CD4-positive, alpha-beta T cell treated with Interleukin-15 for 1 hour (primary cell): ENCODE measurements at places on chromosomes 6 and 20.

DNA sequence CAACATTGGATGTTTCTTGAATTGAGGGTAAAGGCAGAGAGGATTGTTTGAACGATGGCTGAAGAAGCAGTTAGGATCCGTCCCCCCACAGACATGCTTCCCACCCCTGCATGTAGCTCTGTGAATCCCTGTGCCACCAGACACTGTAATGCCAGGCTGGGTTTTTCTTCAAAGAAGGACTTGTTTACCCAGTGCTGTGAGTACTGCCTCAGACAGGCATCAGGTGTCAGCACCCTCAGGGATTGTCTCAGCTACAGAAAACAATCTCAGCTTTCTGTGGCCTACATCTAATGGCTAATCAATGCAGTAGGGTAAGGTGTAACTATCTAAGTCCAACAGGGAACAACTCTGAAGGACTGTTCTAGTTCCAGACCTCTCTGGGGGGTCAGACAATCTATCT lies 853.0 kb upstream of the EPHA7 start:
- no peak for DNase-seq

GRCh38 chr6:79215213-79215824 lies 19.2 kb downstream of the HMGN3 start:
- DNase-seq: no peak

GRCh38 chr20:32761831-32762753 lies at the start of gene DNMT3B:
Gene DNMT3B (plus strand): TSS chr20:32762385. CDS start chr20:32780324, 17,939 bp downstream.
- peak; percentile 70 for DNase-seq

GRCh38 chr6:40719671-40720374 lies 132.7 kb upstream of the LRFN2 start:
- DNase-seq: no peak

- no peak for DNase-seq
These were observed 26.3 kb downstream of the SERPINB6 start for GRCh38 chr6:2945153-2945452.

DNA sequence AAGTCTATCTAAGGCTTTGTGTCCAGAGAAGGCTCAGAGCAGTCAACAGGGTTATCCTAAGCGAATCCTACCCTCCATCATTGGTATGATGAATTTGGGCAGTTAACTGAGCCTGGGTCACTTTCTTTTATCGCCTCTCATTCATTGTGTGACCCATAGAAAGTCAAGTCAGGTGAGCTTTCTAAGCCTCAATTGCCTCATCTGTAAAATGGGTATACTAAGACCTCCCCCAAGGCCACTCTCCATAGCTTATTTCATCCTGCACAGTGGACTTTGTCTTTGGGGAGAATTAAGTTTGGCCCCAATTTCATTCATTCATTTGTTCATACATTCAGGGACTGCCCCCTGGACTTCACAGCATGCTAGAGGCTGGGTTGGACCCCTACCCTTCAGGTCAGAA lies 110.5 kb downstream of the DHX35 start:
- no peak for DNase-seq

DNA sequence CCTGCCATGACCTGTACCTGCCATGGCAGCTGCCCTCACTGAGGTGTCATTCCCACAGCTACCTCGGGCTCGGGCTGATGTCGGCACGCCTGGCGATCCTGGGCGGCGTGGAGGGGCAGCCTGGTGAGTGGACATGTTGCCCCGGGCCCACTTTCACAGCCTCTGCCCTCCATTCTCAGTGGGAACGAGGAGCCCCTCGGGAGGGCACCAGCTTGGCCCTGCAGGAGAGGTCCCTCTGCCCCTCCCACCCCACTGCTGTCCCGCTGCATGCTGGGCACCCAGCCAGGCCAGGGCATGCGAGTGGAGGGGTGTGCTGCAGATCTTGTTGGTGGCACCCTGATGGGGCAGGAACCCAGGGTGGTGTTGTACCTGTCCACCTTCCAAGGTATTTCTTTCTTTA lies 23.0 kb downstream of the ENTPD6 start:
- no peak for DNase-seq

DNA sequence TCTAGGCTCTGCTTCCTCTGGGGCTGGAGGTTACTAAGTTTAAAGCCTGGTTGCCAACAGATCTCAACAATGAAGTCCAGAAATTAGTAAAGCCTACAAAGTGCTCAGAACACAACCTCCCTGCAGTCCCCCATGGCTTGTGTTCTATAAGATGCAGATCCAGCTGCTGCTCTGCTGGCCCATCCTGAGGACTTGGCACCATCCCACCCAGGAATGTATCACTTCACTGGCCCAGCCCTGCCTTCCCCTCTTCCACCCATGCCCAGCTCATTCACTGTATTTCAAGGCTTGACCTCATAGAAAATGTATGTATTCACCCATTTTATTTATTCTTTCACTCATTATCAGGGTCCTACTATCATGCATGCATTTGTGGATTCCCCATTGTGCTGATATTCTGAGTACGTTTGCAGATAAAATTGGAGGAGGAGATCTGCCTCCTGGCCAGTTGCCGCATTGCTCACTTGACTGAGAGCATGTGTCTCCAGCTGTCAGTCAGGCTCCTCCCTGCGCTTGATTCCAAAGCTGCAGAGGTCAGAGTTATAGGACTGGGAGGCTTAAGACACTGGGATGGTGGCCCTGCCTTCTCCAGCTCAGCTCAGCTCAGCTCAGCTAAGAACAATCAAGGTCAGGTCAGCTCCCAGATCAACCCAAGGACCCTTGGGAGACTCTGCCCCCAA lies 104.8 kb downstream of the MAFB start:
- DNase-seq: no peak

GRCh38 chr6:14671261-14671681 lies 553.7 kb downstream of the CD83 start:
- DNase-seq: no peak

DNA sequence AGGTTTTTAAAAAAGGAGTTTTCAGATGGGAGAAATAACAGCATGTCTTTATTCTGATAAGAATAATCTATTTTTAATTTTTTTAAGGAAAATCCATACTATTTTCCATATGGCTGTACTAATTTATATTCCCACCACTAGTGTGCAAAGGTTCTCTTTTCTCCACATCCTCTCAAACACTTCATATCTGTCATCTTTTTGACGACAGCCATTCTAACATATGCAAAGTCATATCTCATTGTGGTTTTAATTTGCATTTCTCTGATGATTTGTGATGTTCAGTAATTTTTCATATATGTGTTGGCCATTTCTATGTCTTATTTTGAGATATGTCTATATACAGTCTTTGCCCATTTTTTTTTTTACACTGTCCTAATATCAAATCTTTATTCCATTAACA lies 280.6 kb upstream of the RUNX2 start:
- DNase-seq: no peak

DNA sequence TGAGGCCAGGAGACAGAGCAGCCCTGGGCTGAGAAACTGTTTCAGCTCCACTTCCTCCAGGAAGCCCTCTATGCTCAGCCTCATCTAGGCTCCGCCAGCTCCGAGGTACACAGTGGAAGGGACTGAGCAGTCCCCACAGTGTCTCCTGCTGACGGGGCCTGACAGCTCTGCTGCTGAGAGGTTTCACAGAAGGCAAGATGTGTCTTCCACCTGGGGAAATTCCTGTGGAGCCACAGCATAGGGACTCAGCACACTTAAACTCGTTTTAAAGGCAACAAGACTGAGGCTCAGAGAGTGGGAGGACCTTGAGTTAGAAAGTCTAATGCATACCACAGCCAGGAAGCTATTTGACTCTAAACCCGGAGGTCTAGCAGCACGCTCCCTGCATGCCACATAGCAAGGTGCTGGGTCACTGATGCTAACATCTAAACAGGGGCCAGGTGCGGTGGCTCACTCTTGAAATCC lies 6.8 kb downstream of the ADA start:
- DNase-seq: peak; percentile 62

- DNase-seq: no peak
These were observed 99.4 kb downstream of the ASXL1 start for GRCh38 chr20:32457479-32457986.

DNA sequence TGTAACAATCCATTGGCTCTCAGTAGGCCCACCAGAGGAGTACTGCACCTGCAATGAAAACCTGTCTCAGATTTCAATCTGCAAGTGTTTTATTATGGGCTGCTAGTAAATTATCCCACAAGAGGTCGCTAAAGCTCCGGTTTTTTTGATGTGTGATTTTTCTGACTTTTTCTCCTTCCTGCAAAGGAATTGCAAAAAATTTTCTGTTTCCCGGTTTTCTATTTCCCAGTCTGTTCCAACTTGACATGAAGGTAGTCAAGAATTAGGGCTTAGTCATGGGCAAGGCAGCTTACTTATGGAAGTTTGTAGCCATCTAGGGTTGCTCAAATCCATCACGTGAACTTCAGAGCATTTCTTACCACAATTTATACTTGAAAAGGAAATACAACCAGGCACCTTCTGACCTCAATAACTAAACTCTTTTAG lies 38.5 kb upstream of the AHI1 start:
- DNase-seq: no peak

GRCh38 chr20:58944610-58945009 lies 36.4 kb upstream of the NELFCD start:
- no peak for DNase-seq
